Endothelial cell of umbilical vein (primary cell): ENCODE measurements at places on chromosomes 3 and 15. TPM values are rescaled to one million over a fixed set of nuclear protein-coding genes. Genes with fewer than 3 reads are reported as not detected.
A peak's percentile ranks its signal among the peaks of the same experiment; 100 is the strongest.

GRCh38 chr3:2094941-2095340 lies 3.7 kb upstream of the CNTN4 start:
- DNase-seq = no peak

DNA sequence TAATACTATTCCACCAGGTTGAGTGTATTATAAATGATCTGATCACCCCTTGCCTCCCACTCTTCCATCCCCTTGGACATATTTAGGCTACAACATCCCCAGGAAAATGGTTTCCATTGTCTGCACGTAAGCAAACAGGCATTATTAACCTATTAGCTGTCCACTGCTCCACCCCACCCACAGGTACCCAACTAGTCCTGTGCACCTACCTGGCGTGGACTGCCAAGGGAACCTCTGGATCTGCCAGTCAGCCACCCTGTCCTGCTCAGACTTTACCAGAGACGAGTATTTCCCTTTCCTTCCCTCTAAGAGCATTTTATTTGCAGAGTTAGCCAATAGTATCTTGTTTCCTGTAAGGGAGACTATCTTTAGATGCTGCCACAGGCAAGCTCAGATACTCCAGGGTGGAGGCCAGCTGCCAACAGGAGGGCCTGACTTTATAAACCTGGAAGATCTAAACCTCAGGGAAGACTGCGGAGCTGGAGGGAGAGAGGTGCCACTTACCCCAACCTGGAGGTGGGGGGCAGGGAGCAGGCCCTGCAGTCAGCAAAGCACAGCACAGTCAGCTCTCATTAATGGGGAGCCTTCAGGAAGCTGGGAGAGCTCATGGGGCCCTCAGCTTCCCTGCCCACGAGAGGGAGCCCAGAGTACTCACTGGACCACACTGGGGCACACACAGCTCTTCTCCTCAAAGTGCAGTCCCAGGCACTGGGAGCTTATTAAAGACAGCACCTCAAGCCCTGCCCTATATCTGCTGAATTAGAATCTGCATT lies at the start of gene CX3CR1:
Gene CX3CR1 (minus strand): TSS at position 292 of the 773 bp plus-strand sequence. CDS start 13,527 bp downstream, outside the sequence.
- no peak for DNase-seq

- DNase-seq = no peak
Measured at GRCh38 chr3:58084788-58085543, 76.7 kb downstream of the FLNB start.

DNA sequence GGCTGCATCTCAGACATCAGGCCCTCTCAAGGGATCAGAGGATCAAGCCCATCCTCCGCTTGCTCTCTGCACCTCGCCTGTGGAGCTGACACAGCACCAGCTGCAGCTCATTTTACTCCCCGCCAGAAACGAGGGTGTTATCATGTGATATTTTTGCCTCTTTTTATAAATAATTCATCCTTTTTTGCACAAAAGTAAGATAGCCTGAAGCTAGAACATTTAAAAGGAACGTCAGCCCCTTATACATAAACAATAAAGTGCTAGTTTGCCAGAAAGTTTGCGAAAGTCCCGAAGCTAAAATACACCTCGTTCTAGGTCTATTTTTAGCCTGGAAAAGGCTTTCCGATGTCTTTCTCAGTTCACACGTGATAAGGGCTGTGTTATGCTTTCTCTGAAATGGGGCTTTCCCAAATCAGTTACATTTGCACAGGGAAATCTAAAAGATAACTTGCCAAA lies 9.6 kb upstream of the FAM174B start:
- DNase-seq = peak; percentile 62

DNA sequence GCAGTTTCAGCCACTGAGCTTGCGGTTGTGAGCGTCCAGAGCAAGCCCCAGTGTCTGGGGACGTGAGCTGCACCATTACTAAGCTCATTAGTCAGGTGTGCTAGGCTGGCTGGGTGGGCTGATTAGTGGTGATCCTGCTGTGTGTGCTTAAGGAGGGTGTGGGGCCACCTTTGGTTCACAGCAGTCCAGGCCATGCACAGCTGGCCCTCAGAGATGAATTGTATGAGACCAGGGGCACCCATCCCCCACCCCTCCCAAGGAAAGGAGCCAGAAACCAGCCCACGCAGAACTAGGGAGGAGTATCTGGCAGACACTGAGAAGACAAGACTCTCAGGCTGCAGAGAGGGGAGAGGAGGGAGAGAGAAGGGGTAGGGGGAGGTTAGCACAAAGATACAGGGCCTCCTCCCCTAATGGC lies 3.8 kb downstream of the TYRO3 start:
- DNase-seq = no peak

The UPK1B gene
- total RNA-seq = not detected in 2 replicates
